ENCODE measurements at places on chromosomes 2 and 18.

DNA sequence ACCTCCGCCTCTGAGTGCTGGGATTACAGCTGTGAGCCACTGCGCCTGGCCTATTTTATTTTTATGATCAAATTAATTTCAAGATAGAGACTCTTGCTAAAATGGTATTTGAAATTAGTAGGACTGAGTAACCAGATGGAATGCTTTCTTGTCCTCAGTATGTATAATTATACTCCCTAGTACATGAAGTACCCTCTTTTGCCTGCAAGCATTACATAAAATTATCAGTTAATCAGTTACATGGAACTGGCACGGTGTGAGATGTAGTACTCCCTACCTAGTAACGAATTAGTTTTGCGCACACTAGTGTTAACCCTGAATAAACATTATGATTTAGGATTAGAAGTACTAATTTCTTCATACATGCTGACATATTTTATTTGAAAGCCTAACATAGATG, 41.6 kb downstream of the RBBP8 start:
- DNase-seq = no peak

DNA sequence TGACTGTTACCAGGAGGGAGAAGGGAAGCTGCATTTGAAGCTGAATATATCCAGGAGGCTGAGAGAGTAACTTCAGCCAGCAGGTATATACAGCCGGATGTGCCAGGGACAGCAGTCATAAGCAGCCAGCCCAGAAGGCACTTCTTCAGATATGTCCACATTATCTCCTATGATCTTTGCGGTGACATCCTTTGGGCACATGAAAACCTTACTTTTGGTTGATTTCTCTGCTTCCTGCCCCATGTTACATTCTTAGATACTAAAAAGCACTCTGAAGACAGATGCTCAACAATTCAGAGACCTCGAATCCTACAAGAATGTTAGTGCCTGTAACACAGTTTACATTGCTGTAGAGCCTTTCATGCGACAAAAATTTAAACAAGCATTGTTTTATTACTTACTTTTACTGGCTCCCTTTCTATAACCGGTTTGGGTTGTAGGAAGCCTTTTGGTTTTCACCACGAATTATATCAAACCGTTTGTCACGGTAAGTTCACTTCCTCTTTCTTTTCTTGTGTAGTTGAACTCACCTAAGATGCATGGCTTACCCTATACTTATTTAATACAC, 50.3 kb upstream of the TLK1 start:
- peak; percentile 98 for DNase-seq

- DNase-seq = no peak
Observed at GRCh38 chr2:232418466-232419244, 12.0 kb downstream of the ALPG start.

- DNase-seq = no peak
Observed at GRCh38 chr2:138689705-138690104, 90.5 kb downstream of the NXPH2 start.

- no peak for DNase-seq
Observed at GRCh38 chr2:36779462-36779861, 83.0 kb downstream of the VIT start.

DNA sequence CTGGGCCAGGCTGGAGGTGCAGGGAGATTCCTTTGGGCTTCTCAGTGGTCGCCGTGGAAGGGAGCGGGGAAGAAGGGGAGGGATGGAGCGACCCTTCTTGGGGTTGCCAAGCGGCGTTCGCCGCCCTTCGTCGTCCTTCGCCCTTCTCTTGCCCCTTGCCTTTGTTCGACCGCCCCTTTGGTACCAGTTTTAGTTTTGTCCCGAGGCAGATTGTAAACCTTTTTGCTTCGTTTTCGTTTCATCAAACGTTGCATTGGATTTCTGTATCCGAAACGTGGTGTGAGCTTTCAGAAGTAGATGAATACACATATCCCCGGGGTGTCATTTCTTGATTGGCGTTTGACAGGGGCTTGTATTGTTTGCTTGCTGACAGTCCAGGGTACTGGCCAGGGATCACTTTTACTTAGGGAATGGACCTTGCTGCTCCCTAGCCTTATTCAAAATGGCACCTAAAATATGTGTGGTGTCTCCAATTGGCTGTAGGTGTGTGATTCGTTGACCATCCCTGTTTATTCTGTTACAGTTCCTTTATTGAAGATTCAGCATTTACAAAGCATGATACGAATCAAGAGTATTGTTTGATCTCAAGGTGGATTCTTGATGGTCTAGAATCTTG, 788 bp downstream of the USP14 start:
- no peak for DNase-seq

- DNase-seq = no peak
Observed at GRCh38 chr2:241507430-241508239, 749 bp downstream of the STK25 start.

GRCh38 chr2:197668296-197668695, 7.1 kb downstream of the RFTN2 start:
- no peak for DNase-seq

DNA sequence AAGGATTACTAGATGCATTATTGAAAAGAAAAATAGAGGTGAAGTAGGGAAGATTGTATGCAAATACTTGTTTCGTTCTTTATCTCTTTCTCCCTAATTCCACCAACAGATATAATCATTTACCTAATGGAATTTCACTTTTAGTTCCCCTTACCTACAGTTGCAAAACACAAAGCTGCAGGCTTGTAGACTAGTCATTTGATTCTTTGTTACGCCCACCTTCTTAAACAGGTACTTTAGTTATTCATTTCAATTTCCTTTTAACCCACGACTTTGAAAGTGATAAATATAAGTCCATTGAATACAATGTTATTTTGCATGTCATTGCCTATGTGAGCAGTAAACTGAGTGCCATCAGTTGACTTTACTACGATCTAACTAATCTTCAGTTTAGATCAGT, 3.9 kb upstream of the HRH4 start:
- DNase-seq = no peak

- no peak for DNase-seq
Observed at GRCh38 chr2:3637692-3638455, 20.1 kb upstream of the ALLC start.

GRCh38 chr2:28117104-28117596, 226.6 kb downstream of the BABAM2 start:
- no peak for DNase-seq

DNA sequence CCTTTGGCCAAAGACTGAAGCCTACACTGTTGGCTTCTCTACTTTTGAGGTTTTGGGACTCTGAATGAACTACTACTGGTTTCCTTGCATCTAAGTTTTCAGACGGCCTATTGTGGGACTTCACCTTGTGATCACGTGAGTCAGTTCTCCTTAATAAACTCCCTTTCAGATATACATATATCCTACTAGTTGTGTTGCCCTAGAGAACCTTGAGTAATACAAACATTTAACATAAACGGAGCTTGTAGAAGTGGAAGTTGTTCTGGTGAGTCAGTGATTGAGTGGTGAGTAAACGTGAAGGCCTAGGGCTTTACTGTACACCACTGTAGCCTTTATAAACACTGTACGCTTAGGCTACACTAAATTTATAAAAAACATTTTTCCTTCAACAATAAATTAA, 107.2 kb upstream of the CDH2 start:
- no peak for DNase-seq
